ENCODE measurements at places on chromosomes 4 and X. TPM values are rescaled to one million over a fixed set of nuclear protein-coding genes. Genes with fewer than 3 reads are reported as not detected.

- H3K4me3 ChIP-seq = no peak overlapping the region
- H3K4me1 ChIP-seq = no peaks in the 10 kb centered on the region
- H3K36me3 ChIP-seq = no peaks in the 10 kb centered on the region
- H3K27ac ChIP-seq = no peak overlapping the region
Observed at GRCh38 chr4:138821331-138821730, 194.2 kb upstream of the NOCT start.

DNA sequence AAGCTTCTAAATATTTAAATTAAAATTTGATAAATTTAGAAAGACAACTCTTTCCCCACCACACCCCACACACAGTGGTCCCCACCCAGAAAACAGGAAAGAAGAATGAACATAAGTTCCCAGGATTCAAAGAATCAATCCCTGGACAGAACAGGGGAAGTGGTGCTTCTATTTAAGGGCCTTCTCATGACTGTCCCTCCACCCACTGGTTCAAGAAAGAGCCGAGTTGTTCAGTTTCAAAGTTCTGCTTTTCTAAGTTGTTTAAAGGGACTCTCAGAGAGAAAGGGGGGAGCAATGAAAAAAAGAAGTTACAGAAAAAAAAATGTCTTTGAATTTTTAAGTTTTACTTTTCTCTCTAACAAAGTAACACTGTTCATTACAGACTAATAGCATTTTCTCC is 195.8 kb downstream of the PDGFC start:
- no peaks in the 10 kb centered on the region for H3K36me3 ChIP-seq
- DNase-seq = no peak
- H3K4me3 ChIP-seq = no peak overlapping the region

GLUD2 gene
- 0.99 TPM for total RNA-seq

GPM6B gene
- 73.9 TPM for total RNA-seq

DNA sequence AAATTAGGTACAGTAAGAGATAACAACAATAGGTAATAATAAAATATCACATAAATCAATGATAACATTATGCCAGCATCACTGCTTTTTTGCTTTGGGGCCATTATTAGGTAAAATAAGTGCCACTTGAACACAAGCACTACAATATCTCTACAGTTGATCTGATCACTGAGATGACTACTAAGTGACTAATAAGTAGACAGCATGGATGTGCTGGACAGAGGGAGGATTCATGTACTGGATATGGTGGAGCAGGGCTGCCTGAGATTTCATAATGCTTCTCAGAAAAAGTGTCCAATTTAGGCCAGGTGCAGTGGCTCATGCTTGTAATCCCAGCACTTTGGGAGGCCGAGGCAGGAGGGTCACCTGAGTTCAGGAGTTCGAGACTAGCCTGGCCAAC is 137.8 kb upstream of the IL1RAPL2 start:
- no peaks in the 10 kb centered on the region for H3K27me3 ChIP-seq
- H3K4me1 ChIP-seq = no peaks in the 10 kb centered on the region
- H3K27ac ChIP-seq = no peak overlapping the region
- no peak overlapping the region for H3K4me3 ChIP-seq

- DNase-seq = no peak
- H3K4me1 ChIP-seq = no peaks in the 10 kb centered on the region
- no peaks in the 10 kb centered on the region for H3K36me3 ChIP-seq
- H3K4me3 ChIP-seq = no peak overlapping the region
- no peak overlapping the region for H3K27ac ChIP-seq
Observed at GRCh38 chrX:1502853-1503252, 34.1 kb downstream of the P2RY8 start.

DNA sequence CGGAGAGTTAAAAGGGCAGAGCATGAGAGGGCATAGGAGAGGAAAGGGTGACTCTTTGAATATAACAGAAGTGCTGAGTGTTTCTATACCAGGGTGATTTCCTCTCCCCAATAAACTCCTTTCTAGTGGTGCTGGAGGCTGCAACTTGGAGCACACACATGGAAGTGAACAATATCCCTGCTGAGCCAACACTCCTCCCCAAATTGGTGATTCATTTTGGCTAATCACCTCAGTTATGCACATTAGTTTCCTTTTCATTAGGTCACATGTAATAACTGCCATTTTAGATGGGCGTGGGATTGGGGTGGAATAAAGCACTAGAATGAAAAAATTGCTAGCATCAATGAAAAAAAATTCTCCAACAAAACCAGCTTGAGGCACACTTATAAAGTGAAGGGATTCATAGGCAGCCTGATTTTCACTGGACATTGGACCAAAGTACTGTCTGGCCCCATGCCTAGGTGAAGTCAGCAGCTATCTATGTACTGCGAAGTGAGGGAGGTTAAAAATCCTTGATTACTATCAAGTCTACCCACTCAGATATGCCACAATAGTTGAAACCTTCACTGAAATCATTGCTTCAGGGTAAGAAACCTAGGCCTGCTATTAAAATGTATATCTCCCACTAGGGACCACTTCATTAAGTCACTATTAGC is 174.0 kb downstream of the GLUD2 start:
- H3K27ac ChIP-seq = no peak overlapping the region
- no peak overlapping the region for H3K4me3 ChIP-seq
- H3K36me3 ChIP-seq = no peaks in the 10 kb centered on the region
- no peaks in the 10 kb centered on the region for H3K27me3 ChIP-seq

GRCh38 chrX:115233497-115234455 is at the start of gene LRCH2:
Gene LRCH2, minus strand, starts transcription at chrX:115234096. Its CDS starts 55 bp downstream, at chrX:115234041.
- H3K4me1 ChIP-seq = peaks cover 2% of the 10 kb centered on the region
- no peaks in the 10 kb centered on the region for H3K27me3 ChIP-seq
- H3K27ac ChIP-seq = no peak within 1 kb of the TSS
- H3K4me3 ChIP-seq = peak within 1 kb of the TSS; percentile 90

DNA sequence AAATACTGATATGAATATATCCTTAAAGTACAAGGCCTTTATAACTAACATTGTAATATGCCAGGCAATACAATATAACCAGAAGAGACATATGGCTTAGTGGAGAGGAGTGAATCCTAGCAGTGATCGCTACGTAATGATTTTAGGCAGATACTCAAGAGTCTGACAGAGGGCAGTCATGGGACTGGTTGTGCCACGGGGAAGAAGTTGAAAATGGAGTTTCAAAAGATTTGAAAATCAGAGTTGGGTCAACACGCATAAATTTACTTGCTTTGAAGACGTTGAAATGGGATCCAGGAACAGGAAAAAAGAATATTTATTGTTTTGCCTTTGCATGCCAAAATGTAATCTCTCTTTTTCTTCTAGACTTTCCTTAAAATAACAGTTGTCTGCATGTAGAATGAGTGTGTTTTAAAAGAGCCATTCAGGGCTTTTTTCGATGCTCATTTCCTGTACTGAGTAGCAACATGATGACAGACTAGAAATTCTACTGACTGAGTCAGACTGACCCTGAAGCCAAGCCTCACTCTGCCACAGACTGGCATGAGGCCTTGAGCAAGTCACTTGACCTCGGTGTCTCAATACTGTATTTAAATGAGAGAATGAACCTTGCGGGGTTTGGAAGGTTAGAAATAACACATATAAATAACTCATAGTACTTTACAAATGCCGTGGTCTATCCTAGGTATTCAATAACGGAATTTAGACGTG is 8.1 kb upstream of the SMS start:
- no peaks in the 10 kb centered on the region for H3K36me3 ChIP-seq
- DNase-seq = no peak
- peaks cover 2% of the 10 kb centered on the region for H3K4me1 ChIP-seq
- no peak overlapping the region for H3K27ac ChIP-seq

DNA sequence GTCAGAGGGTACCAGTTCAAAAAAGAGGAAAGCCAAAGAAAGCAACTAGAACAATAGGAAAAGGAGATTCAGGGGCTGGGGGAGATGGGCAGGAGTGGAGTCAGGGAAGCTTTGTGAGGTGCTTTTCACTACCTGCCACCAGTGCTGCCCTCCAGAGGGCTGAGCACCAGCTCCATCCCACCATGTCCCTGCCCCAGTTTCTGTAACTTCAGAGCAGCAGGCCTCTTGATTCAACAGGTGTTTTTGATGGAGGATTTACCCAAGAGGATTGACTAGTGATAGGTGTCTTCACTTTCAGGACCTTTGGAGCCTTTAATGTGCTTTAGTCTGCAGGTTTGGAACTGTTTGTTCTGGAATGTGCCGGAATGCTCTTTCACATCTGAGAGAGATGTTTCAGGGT is 12.1 kb downstream of the KIT start:
- peak; percentile 48 for DNase-seq
- H3K4me3 ChIP-seq = no peak overlapping the region
- H3K27me3 ChIP-seq = no peaks in the 10 kb centered on the region
- H3K36me3 ChIP-seq = no peaks in the 10 kb centered on the region
- 0 out of 2 replicates have a peak, but pooled peaks cover 2% of the 10 kb centered on the region for H3K4me1 ChIP-seq

DNA sequence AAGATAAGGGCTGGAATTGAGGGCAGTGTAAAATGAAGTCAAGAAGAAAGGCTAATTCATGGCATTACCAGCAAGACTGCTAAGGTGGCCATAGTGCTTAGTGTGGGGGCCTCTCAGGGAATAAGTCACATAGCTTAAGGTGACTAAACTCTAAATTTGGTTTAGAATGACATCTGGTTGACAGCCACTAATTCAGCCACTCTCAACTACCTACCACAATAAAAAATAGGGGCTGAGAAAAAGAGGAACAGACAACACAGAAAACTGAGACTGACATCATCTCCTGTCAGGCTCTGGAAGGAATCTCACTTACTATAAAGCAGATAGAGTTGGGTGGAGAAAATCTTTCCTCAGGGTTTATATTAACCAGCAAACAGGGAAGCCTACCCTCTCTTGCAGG is 96.9 kb downstream of the CHRDL1 start:
- no peaks in the 10 kb centered on the region for H3K4me1 ChIP-seq
- no peak for DNase-seq
- H3K4me3 ChIP-seq = no peak overlapping the region
- H3K27me3 ChIP-seq = no peaks in the 10 kb centered on the region
- no peak overlapping the region for H3K27ac ChIP-seq
- no peaks in the 10 kb centered on the region for H3K36me3 ChIP-seq

GRCh38 chr4:54700986-54701385 is 43.2 kb downstream of the KIT start:
- H3K4me3 ChIP-seq = no peak overlapping the region
- no peaks in the 10 kb centered on the region for H3K4me1 ChIP-seq
- DNase-seq = no peak
- peaks cover 28% of the 10 kb centered on the region for H3K36me3 ChIP-seq

GRCh38 chr4:139735381-139736273 is 70.0 kb downstream of the MGST2 start:
- H3K36me3 ChIP-seq = no peaks in the 10 kb centered on the region
- DNase-seq = peak; percentile 44
- H3K27ac ChIP-seq = no peak overlapping the region
- H3K4me1 ChIP-seq = peaks cover 6% of the 10 kb centered on the region
- peaks cover 7% of the 10 kb centered on the region for H3K27me3 ChIP-seq

DNA sequence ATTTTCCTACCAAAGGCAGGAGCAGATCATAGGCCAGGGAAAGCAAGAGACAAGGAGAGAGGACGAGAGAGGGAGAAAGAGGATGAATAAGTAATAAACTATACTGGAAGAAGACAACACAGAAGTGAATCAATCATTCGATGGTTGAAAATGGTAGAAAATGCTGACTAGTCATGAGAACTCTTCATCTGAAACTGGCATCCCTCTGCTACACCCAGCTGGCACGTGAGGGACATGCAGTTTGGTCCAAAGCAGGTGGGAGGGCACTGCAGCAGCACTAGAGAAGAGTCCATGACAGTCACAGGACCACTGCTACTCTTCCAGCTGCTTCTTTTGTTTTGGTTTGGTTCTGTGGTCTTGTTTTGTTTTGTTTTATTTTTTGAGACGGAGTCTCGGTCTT is 74.1 kb downstream of the AFAP1 start:
- no peak overlapping the region for H3K27ac ChIP-seq
- no peaks in the 10 kb centered on the region for H3K27me3 ChIP-seq
- H3K4me3 ChIP-seq = no peak overlapping the region
- no peak for DNase-seq
- peaks cover 28% of the 10 kb centered on the region for H3K36me3 ChIP-seq

TMSB15A gene
- total RNA-seq = 66.4 TPM

GRID2 gene
- total RNA-seq = 19.4 TPM

DNA sequence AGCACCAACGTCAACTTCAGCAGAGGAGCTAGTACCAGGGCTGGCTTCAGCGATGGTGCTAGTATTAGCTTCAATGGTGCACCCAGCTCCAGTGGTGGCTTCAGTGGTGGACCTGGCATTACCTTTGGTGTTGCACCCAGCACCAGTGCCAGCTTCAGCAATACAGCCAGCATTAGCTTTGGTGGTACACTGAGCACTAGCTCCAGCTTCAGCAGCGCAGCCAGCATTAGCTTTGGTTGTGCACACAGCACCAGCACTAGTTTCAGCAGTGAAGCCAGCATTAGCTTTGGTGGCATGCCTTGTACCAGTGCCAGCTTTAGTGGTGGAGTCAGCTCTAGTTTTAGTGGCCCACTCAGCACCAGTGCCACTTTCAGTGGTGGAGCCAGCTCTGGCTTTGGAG is 8.3 kb downstream of the TRO start:
- H3K4me1 ChIP-seq = no peaks in the 10 kb centered on the region
- no peak overlapping the region for H3K4me3 ChIP-seq
- H3K27me3 ChIP-seq = no peaks in the 10 kb centered on the region
- H3K27ac ChIP-seq = no peak overlapping the region

GRCh38 chrX:8868070-8868773 is 67.0 kb upstream of the FAM9A start:
- H3K36me3 ChIP-seq = no peaks in the 10 kb centered on the region
- H3K27me3 ChIP-seq = no peaks in the 10 kb centered on the region
- no peak overlapping the region for H3K4me3 ChIP-seq
- no peak overlapping the region for H3K27ac ChIP-seq
- no peak for DNase-seq

- H3K4me1 ChIP-seq = no peaks in the 10 kb centered on the region
- DNase-seq = no peak
- no peak overlapping the region for H3K27ac ChIP-seq
- peaks cover 8% of the 10 kb centered on the region for H3K36me3 ChIP-seq
- no peak overlapping the region for H3K4me3 ChIP-seq
- H3K27me3 ChIP-seq = no peaks in the 10 kb centered on the region
Observed at GRCh38 chr4:85086721-85087120, 120.2 kb upstream of the WDFY3 start.

GRCh38 chr4:139011225-139011950 is 4.2 kb upstream of the NOCT start:
- no peak for DNase-seq
- no peaks in the 10 kb centered on the region for H3K27me3 ChIP-seq
- no peak overlapping the region for H3K27ac ChIP-seq
- no peak overlapping the region for H3K4me3 ChIP-seq

GRCh38 chrX:20530406-20530921 is 263.8 kb upstream of the RPS6KA3 start:
- H3K36me3 ChIP-seq = no peaks in the 10 kb centered on the region
- no peaks in the 10 kb centered on the region for H3K4me1 ChIP-seq
- no peaks in the 10 kb centered on the region for H3K27me3 ChIP-seq
- H3K27ac ChIP-seq = no peak overlapping the region
- DNase-seq = peak; percentile 48
- H3K4me3 ChIP-seq = peak overlapping the region; percentile 16

Data from H9 (cell line).